NCI-H1417 treated with DMSO at 0.1 percent for 48 hours (cell line): ENCODE measurements at places on chromosomes 13 and 19.

GRCh38 chr19:34480971-34481841 lies at the start of gene WTIP:
Gene WTIP, plus strand, starts transcription at chr19:34481758. Its CDS starts 217 bp downstream, at chr19:34481975.
- DNase-seq, result no peak

- no peak for DNase-seq
Observed at GRCh38 chr19:28224441-28224840, 988.5 kb downstream of the UQCRFS1 start.

DNA sequence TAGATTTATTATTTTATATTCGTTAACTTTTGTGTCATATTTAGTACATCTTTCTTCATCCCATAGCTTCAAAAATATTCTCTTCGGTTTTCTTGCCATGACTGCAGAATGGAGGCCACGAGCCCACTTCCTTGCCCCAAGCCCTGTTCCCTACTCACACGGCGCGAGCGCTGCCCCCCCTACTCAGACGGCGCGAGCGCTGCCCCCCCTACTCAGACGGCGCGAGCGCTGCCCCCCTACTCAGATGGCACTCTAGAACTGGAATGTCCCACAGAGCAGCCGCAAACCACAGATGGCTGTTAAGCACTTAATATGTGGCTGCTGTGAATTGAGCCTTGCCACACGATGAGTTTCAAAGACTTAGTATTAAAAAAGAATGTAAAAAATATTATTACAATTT lies 102.2 kb upstream of the PEG3 start:
- DNase-seq, result no peak

DNA sequence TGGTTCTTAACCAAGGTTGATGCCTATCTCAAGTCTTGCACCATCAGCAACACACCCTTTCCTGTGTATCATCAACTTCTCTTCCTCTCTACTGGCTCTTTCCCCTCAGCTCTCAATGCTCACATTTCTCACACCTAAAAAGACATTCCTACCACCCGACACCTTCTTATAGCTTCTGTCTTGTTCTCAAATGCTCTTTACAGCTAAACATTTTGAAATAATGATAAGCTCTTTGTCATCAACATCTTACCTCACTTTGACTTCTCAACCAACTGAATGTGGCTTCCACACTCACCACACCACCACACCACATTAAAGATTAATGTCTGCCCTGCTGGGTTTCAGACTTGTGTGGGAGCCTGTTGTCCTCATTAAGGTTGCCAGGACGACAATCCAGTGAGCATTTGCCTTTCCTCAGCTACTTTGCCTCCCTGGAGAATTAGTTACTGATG lies 67.8 kb downstream of the RXFP2 start:
- DNase-seq, result no peak

GRCh38 chr19:19185853-19186740 lies 5.9 kb downstream of the BORCS8 start:
- no peak for DNase-seq

DNA sequence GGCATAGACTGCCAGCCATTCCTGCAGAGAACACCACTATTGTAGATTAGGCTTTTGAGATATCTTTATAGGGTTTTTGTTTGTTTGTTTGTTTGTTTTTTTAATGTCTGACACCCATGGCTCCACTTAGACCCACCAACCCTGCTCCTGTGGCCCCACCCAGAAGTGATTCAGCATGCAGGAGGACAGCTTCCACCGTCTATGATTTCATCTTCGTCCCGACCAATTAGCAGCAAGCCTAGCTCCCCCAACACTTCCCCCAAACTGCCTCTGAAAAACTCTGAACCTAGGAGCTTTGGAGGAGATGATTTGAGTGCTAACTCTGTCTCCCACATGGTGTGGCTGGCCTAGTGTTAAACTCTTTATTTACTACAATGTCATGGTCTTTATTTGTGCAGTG lies 108.3 kb upstream of the RXFP2 start:
- no peak for DNase-seq

DNA sequence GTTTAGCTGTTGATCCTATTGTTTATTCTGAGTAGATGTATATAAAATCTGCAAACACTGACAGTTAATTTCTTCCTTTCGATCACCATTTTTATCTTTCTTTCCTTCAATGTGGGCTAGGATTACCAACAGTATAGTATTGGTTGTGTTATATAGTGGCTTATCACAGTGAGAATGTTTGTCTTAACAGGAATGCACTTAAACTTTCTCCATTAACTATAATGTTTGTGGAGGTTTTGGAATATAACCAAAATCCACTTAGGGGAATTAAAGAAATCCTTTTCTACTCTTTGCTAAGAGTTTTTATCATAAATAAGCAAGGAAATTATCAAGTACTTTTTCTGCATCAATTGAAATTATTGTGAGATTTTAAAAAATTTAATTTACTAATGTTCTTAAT lies 244.6 kb downstream of the LACC1 start:
- DNase-seq, result no peak

DNA sequence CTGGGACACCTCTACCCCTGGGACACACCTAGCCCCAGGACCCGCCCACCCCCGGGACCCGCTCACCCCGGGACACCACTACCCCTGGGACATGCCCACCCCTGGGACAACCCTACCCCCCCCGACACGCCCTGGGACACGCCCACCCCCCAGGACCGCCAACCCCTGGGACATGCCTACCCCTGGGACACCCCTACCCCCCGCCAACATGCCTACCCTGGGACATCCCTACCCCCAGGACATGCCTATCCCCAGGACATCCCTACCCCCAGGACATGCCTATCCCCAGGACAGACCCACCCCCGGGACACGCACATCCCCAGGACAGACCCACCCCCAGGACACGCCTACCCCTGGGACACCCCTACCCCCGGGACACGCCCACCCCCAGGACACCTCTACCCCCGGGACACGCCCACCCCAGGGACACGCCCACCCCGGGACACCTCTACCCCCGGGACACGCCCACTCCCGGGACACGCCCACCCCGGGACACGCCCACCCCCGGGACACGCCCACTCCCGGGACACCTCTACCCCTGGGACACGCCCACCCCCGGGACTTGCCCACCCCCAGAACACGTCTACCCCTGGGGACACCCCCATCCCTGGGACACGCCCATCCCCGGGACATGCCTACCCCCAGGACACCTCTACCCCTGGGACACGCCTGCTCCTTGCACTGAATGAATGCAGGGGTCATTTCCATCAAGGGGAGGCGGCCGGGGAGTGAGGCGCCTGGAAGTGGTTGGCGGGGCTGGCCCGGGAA lies 32.3 kb downstream of the ADPRHL1 start:
- DNase-seq, result no peak

DNA sequence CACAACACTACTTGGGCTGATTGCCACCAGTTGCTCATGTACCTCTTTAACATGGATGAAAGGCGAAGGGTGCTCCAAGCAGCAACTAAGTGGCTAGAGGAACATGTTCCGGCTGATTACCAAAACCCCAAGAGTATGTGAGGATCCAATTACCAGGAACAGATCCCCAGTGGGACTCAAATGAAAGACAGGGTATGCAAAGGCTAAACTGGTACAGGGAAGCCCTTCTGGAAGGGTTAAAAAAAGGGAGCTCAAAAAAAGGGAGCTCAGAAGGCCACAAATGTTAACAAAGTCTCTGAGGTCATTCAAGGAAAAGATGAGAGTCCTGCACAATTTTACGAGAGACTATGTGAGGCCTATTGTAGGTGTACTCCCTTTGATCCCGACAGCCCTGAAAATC lies 604.7 kb downstream of the UQCRFS1 start:
- no peak for DNase-seq

GRCh38 chr19:29702161-29702962 lies 12.7 kb downstream of the C19orf12 start:
- DNase-seq, result no peak

DNA sequence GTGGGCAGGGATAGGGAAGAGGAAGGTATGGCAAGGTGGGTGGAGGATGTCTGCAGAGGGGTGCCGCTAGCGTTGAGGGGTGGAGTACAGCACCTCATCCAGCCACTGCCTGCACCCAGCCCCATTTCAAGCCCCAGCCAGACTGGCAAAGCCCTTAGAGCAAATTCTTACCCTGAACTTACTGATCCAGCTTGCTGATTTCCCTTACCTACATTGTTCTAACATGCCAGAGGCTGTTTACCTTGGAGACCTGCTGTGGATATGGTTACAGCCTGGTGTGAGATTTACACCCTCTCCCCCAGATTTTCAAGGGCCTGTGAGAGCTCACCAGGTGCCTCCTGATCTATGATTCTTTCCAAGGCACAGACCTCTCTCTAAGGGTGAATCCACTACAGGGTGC lies 86.0 kb downstream of the ZNF726 start:
- no peak for DNase-seq

- DNase-seq, result no peak
Observed at GRCh38 chr19:29623726-29624488, 17.8 kb downstream of the POP4 start.

DNA sequence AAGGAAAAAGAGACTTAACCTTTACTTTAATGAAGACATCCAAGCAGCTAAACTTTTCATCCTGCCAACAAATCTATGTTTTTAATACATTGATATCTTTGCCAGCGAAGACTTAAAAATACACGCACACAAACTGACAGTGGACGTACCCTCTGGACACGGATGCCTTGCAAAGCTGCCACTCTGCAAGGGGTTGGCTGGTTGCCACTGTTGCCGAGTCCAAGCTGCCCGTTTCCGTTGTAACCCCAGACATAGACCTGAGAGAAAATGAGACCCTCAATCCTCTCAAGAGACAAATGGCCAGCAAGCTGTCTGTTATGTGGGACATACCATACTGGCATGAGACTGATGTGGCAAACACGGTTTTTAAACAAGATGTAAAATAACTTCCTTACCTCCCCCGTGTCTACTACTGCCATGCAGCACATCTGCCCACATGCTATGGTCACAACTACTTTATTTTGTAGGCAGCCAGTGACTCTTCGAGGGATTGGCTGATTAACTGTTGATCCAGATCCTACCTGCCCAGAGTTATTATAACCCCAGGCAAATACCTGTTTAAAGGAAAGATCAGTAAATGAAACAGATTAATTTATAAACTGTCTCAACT lies 21.2 kb downstream of the RCBTB2 start:
- no peak for DNase-seq

GRCh38 chr13:21032656-21033055 lies 28.7 kb downstream of the LATS2 start:
- DNase-seq, result no peak

GRCh38 chr19:47720669-47721422 lies 7.6 kb downstream of the EHD2 start:
- no peak for DNase-seq

DNA sequence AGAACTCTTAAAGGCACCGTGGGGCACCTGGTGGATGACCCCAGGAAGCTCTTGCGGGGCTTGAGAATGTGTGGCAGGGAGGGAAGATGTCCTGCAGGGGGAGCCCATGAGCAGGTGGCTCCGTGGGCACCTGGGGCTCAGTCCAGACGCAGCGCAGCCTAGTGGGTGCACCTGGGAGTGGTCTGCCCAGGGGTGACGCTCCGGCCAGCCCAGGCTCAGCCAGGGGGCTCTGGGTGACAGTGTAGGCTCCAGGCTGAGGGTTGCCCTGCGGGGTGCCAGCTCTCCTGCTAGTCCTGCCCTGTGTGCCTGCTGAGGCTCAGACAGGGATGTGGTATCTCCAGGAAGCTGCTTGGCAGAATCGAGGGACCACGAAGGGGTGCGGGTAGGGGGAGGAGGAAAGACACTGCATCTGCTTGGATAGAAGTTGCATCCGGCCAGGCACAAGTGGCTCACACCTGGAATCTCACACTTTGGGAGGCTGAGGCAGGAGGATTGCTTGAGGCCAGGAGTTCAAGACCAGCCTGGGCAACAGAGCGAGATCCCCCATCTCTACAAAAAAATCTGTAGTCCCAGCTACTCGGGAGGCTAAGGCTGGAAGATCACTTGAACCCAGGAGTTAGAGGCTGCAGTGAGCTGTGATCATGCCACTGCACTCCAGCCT lies 15.0 kb upstream of the PGLS start:
- DNase-seq, result no peak

- DNase-seq, result no peak
Observed at GRCh38 chr19:57280962-57281400, 696 bp downstream of the ZNF460 start.

GRCh38 chr13:19152403-19152802 lies 29.2 kb downstream of the TUBA3C start:
- DNase-seq, result no peak
